ENCODE measurements at places on chromosomes 7 and 10.

GRCh38 chr10:58041901-58042300, 225.8 kb downstream of the IPMK start:
- DNase-seq, result no peak

DNA sequence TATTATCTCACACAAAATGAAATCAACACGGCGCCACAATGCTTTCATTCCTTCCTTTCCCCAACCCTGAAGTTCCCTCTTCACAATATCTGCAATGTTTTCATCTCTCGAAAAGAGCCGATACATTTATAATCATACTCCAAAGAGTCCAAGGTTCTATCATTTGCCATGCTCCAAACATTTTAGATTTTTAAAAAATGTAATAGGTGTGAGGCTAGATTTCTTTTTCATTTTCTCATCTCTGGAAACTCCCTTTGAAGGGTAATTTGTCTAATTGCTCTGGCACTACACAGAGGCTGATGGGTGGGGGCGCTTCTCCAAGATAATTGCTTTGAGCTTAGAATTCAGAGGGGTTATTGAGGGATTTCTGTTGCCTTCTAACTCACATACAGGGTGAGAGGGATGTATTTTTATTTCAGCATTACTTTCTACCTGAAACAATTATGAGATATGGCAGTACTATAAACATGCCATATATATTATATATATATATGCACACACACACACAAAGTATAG, 4.9 kb downstream of the DLX5 start:
- DNase-seq, result no peak

GRCh38 chr7:98175260-98175940, 35.8 kb upstream of the BHLHA15 start:
- no peak for DNase-seq

DNA sequence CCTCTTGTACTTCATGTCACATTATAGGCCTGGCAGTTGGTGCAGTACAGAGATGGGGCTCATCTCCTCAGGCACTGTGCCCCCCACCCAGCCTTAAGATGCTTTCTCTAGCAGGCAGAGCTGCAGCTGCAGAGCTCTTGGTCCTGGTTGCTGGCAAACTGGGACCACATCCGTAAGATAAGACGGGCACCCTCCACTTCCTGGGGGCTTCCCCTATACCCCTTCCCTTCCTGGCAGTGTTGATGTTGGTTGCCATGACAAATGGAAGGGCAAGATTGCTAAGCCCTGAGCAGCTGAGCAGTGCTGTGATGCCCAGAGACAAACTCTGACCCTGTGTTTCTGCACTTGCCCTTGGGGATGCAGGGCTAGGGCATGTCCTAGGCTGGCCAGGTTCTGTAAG, 103.4 kb upstream of the ANLN start:
- peak; percentile 26 for DNase-seq

DNA sequence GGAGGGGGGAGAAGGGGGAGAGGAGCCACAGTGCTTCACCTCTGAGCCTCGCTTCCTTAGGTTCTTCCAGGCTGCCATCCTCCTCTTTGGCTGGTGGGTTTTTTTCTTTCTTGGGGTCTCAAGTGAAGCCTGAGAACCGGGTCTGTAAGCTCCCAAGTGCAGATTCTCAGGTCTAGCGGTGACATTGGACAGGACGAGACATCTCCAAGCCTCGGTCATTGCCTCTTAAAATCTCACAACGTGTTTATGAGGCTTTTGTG, 817 bp upstream of the IL15RA start:
- DNase-seq, result no peak

DNA sequence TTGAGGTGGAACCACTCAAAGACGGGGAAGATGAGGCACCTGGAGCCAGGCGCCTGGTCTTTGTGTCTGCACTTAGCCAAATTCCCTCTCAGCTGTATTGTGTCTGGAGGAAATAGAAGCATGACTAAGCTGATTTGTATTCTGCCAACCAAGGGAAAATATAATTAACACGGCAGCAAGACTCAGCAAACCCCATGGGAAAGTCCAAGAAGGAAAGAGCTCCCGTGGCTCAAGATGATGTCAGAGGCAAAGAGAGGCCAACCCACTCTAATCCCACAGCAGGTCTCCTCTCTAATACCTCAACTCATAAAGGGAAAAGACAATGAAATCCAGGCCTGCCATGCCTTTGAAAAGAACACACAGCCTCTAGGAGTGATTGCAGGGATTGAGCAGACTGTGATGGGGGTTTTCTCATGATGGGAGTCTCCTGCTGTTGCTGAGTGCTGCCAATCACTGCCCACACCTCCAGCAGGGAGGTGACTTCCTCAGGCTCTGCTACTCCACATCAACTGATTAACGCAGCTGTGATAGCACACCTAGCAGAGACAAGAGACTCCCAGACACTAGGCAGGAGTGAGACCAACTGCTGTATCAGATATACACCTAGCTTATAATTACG, 255.5 kb upstream of the C7orf33 start:
- DNase-seq, result no peak

- no peak for DNase-seq
These were observed 165.5 kb downstream of the FAM107B start for GRCh38 chr10:14609178-14609577.

- no peak for DNase-seq
These were observed 15.9 kb downstream of the SH3PXD2A start for GRCh38 chr10:103839519-103839871.

GRCh38 chr10:109880886-109881768, 42.2 kb downstream of the XPNPEP1 start:
- no peak for DNase-seq

DNA sequence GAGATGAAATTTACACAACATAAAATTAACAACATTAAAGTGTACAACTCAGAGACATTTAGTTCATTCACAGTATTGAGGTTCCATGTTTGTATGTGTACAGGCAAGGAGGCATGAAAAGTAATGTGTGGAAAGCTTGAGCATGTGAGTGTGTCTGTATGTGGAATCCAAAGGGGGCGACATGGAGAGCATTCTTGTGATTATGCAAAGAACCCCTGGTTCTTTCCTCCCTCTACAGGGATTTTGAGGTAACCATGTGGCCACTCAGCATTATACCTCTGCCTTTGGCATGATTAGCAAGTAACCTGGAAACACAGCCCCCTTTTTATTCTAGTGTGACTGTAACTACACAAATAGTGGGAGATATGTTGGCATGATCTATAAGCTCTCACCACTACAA, 21.0 kb downstream of the OR2F1 start:
- DNase-seq, result no peak

- no peak for DNase-seq
These were observed 360.4 kb downstream of the CXCL12 start for GRCh38 chr10:44024356-44025116.

- no peak for DNase-seq
These were observed 30.8 kb upstream of the VSIR start for GRCh38 chr10:71804077-71804476.

GRCh38 chr10:104268713-104269645, at the start of gene GSTO2:
Gene GSTO2, plus strand, starts transcription at chr10:104269184. Its CDS starts 5,732 bp downstream, at chr10:104274916.
- peak; percentile 93 for DNase-seq

DNA sequence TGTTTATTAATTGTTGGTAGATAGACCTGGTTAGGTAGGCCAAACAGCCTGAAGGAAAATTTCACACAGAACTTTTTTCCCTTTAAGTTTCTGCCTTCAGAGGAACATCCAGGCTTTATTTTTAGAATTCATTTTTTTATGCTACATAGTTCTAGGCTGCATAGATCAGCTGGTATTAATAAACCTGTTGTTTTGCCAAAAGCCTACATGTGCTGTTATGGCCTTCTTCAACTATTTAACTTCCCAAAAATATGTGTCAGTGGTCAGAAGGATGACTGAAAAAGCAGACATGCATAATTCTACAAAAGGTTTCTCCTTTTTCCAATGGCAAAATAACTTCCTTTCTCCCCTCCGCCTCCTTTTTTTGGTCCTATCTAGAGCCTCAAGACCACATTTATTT, 303.0 kb upstream of the DKK1 start:
- no peak for DNase-seq

- no peak for DNase-seq
These were observed 18.8 kb downstream of the DNAJC2 start for GRCh38 chr7:103325744-103326143.

DNA sequence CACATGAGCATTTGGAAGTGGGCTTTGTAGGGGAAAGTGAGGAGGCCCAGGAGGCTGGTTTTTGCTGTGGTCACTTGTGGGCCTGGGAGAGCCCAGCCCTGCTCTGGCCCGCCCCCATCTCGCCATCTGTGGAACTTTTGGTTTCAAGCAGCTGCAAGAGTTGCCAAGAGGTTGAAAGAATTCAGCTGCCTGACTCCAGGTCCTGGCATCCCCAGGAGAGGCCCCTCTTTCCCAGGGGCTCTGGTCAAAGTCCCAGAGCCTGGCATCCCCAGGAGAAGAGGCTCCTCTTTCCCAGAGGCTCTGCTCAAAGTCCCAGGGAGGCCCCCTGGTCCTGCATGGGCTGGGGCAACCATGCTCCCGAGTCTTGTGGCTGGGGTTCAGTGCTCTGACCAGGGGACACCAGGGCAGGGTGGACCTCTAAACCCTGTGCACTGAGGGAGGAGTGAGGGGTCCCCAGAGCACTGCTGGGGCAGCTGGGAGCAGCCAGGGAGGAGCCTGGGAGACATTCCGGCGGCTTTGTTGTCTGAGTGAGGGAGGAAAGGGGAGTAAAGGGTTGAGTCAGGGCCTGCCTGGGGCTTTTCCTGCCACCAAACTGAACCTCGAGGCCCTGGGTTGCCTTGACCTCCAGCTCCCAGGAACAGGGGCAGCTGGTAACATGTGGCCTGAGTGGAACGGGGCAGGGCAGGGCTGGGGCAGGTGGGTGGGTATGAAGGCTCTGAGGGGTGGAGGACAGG, 27.7 kb upstream of the CSGALNACT2 start:
- no peak for DNase-seq

DNA sequence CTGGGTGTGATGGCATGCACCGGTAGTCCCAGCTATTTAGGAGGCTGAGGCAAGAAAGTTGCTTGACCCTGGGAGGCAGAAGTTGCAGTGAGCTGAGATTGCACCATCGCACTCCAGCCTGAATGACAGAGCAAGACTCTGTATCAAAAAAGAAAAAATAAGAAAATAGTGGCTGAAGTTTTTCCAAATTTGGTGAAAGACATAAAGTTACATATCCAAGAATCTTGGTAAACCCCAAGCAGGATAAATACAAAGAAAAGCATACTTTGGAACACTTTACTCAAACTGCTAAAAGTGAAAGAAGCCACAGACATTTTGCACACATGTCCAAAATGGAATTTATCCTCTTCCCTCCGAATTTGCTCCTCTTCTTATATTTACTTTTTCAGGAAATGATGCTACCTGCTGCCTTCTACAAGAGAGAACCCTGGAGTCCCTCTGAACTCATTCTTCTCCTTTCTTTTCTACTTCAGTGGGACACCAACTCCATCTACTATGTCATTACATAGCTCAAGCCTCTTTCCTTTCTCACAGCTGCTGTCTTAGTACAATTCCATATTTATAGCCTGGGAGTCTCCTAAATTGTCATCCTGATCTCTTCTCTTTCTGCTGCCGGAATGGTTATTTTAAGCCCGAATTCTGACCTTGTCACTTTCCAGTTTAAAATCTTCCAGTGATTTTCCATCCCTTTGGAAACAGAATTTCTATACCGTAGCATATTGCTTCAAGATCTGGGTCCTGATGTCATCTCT, 17.3 kb upstream of the SMNDC1 start:
- no peak for DNase-seq

DNA sequence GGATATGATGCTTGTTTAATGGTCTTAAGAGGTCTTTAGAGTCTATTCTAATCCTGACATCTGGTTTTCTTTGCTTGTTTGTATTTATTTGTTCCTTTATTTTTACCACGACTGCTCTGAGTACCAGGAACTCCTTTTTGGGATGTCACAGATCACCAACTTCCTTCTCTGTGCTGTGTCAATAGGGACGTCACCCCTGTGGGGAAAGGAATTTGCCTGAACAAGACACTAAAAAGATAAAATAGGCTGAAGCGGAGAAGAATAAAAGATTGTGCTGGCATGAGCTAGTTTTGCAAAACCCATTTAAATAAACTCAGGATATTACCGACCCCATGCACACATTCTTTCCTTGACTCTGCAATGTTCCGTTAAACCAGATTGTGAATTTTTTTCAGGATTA, 27.7 kb downstream of the MGMT start:
- DNase-seq, result no peak

DNA sequence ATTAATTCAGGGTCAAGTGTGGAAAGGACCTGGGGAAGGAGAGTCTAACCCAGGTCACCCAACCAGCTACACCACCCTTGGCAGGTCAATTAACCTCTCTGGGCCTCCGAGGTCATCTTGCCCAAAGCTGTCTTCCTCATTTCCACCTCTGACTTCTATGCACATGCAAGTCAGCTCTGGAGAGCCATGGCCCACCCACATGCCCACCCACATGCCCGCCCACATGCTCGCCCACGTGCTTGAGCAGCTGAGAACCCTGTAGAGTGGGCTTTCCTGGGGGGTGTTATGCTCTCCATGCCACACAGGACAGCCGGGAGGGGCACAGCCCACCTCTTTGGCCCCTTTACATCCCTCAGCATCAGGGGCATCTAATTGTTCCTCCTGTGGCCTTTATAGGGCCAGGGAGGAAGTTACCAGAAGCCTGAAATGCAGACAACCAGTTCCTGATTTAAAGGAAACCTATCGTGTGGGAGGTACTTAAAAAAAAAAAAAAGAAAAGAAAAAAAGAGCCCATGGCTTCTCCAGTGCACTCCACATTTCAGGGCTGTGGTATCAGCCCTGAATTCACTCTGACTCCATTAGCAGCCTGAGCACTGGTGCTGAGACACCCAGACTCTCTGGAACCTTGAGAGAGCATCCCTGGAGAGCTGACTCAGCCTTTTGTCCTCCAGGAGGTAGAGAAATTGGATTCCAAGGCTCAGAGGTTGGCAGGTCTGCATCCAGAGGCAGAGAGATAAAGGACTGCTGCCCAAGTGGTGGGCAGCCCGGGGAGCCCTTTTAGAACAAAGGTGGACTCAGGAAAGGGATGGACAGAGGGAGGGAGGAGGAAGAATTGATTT, 176.2 kb upstream of the ZMIZ1 start:
- no peak for DNase-seq

DNA sequence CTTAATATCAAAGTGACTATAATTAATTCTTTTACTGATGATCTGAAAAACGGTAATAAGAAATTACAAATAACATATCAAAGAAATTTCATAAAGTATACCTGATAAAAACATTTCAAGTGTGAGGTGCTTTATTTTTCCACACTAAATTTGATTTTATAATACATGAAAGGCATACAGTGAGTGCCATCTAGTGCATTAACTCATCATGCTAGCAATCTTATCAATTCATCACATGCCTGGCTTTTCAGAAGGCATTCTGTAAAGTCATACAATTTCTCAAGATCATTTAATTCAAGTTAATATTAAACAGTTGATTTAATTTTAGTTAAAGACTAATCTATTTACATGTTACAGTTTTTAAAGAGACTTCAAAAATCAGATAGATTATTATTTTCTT, 1020.9 kb downstream of the GATA3 start:
- DNase-seq, result no peak

DNA sequence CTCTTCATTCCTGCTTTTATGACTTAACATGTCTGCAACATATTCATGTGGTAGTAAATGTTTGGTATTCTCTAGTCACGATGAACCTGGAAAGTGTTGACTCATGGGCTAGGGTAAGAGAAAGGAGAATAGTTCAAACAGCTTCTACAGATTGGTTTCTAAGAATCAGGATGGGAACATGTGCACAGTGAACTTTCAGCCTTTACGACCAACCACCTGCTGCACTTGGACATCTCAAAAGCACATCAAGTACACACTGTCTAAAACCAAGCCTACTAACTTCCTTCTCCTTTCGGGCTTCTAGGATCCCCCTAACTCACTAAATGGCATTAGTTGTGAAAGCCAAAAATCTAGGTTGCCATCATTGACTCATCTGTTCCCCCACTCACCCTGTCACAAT, 85.5 kb downstream of the CUL2 start:
- DNase-seq, result no peak

- no peak for DNase-seq
These were observed 581.7 kb downstream of the REEP3 start for GRCh38 chr10:64102916-64103315.

GRCh38 chr7:21469894-21470293, 42.0 kb downstream of the SP4 start:
- no peak for DNase-seq

All from activated CD8-positive, alpha-beta memory T cell treated with anti-CD3 and anti-CD28 coated beads for 1 hour (primary cell).